Hematopoietic multipotent progenitor cell treated with erythropoietin and hydrocortisone succinate and interleukin-3 and kit ligand, for 17 days (in vitro differentiated cells): ENCODE measurements at places on chromosomes 2 and 18.
A peak's percentile ranks its signal among the peaks of the same experiment; 100 is the strongest.

DNA sequence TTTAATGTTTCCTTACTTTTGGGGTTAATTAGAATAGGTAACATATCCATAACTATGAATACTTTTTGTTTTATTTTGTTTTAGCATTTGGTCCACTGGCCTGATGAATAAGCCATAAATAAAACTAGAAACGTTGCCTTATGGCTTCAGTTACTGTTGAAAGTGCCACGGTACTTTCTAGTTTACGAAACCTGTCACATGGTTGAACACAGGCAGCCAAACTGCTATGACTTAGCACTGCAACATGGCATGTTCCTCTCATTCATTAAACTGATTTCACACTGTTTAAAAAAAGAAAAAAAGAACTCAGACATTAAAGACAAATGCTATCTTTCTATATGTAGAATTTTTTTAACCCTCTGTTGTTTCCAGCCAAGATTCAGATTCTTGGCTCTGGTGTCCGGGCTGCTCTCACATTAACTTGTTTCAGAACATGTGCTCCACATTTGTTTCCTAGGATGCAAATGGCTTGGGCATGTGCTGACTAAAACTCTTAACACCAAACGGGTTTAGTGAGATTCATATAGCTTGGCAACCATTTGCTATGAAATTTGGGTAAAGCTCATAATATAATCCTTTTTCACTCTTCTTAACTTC is 323.9 kb upstream of the RND3 start:
- no peak for DNase-seq

DNA sequence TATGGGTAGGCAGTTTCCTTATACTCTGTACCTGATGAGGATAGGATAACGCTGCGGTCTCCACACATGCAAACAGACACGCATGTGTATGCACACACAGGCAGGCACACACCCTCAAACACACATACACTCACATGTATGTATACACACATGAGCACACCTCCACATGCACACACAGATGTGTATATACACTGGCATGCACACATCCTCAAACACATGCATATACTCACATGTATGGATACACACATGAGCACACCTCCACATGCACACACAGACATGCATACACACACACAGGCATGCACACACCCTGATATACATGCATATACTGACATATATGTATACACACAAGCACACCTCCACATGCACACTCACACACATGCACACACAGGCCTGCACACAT is 267.8 kb upstream of the HDAC4 start:
- no peak for DNase-seq

GRCh38 chr2:109437325-109438090 is 176.3 kb downstream of the SEPTIN10 start:
- DNase-seq = no peak

DNA sequence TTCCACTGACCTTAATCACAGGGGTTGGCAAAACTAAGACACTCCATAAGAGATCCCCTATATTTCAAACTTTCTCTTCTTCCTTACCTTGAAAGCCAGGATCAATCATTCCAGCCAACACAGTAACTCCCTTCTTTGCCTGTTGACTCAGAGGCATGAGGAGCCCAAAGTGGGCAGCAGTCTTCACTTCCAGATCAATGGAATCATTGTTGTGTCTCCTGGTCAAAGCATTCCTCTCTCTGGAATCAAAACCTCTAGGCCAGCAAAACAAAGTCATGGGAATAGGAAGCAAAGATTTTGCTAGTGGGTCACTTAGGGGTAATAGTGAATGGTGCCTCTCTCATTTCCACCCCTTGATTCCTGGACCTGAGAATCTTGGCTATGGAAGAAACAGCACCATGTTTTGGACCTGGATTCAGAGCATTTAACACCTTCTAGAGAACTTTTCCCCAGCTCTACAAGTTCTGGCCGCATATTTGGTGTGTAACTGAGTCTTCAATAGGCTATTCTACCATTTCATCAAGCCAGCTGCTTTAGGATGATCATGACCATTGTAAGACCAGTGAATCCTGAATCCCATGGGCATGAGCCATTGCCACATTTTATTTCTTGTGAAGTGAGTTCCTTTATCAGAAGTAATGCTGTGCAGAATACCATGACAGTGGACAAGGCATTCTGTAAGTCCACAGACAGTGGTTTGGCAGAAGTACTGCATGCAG is 65.7 kb upstream of the SERPINE2 start:
- no peak for DNase-seq

- no peak for DNase-seq
Measured at GRCh38 chr2:237630216-237631000, 3.0 kb downstream of the LRRFIP1 start.

DNA sequence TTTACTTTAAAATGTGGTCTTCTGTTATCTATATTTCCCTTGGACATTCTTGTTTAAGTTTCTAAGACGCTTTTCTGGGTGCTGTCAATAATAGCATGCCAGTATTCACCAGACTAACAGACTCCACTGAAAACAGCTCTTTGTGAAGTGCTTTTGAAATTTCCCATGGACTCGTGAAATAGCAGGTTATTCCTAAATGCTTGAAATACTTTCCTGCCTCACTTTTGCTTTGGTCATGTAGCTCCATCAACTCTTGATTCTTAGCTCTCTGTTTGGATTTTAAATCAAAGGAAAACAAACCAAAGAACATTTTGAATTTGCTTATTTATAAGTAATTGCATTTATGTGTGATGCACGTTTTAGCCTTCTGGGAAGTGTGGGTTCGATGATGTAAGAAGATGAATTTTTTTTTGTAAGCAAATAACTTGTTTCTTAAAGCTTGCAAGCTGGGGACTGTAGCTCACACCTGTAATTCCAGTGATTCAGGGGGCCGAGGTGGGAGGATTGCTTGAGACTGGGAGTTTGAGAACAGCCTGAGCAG is 147.8 kb downstream of the WDSUB1 start:
- peak; percentile 49 for DNase-seq

DNA sequence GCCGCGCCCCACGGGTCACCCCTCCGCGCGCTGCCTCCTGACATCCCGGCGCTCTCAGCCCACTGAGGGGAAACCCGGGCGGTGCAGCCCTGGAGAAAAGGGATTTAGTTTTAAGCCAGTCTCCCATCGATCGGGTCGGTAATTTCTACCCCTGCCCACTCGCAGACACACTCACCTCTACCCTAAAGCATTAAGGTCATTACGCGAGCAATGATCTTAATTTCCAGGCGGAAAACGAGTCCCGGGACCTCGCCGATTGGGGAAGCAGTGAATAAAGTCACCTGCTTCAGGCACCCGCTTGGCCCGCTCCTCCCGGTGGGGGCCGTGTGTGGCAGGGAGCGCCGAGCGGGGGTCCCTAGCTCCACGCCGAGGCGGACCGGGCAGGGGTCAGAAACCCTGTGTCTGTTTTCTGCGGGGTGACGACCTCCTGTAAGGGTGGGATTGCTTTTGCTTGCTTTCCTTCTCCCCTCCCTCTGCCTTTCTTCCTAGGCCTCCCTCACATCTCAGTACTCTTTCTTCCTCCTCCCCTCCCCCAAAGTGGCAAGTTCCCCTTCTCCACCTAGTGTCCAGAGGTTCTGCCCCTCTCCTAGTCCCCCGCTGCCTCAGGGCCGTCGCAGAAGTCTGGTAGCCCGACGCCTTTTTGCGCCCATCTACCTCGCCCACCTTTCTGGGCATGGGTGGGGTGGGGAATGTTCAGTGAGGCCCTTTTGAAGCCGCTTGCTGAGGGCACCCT is 142.6 kb downstream of the MEIS1 start:
- DNase-seq = no peak

DNA sequence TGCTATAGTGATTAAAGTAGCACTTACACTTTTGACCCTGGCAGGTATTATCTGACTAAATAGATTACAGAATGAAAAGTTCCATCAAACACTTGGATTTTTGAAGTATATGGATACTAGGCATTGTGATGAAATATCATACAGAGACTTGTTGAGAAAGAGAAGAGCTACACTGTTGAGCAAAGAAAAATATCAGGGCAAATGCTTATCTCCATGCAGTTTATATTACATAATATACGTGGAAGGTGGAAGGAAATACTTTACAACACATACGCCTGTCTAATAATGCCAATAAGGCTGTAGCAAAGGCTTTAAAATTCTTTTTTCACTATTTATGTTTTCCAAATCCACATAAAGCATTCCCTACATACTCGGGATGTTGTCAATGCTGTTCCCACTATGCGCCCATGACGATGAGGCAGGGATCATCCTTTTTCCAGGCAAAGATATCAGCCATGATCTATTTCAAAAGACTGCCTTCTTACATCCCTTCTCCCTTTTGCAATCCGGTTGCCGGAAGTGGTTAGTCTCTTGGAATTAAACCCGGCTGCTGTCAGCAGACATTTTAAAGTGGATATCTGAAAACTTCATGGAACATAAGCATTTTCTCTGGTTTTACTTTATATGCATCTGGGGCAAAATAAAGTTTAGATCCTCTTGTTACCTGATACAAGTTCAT is 92.6 kb upstream of the ITGA4 start:
- DNase-seq = no peak

DNA sequence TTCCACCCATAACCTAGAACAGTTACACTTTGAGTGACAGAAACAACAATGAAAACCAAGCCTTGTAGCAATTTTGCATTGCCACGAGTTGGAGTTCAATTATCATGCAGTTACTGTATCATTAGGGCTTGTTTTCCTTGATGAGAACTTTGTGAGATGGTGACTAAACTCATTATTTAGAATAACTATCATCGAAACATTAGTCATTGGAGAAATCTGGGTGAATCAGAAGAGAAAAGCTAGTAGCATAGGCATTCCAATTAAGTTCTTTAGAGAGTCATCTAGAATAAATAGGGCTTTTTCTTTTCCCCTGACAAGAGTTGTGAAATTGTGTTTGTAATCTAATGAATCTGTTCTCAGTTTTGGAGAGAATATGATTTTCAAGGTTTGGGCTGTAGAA is 122.8 kb upstream of the DOCK10 start:
- no peak for DNase-seq

- peak; percentile 52 for DNase-seq
Measured at GRCh38 chr2:162221064-162221463, 22.2 kb downstream of the FAP start.
